Suprapubic skin (tissue), 4 donors: ENCODE measurements at places on chromosomes 3 and 15. TPM values are rescaled to one million over a fixed set of nuclear protein-coding genes. Genes with fewer than 3 reads are reported as not detected.

DNA sequence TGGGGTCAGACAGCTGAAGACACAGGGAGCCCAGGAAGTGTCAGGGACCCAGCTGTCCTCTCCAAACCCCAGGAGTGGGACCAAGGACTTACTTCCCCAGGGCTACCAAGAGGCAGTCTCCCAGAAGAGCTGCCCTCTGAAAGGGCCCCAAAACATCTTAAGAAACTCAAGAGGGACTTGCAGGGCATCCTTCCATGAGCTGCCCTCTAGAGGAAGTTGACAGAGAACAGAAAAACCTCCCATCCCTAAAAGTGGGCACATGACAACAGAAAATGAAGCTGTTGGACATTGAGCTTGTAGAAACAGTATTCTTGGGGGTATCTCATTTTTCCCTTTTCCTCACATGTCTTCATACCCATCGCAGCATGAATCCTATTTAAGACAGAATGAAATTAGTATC, 58.9 kb downstream of the MECOM start:
- H3K4me3 ChIP-seq: no peak overlapping the region
- peaks cover 7% of the 10 kb centered on the region for H3K27me3 ChIP-seq
- H3K27ac ChIP-seq: no peak overlapping the region
- H3K4me1 ChIP-seq: no peaks in the 10 kb centered on the region
- DNase-seq: no peak

GRCh38 chr3:1330107-1330506, 237.3 kb downstream of the CNTN6 start:
- H3K27me3 ChIP-seq: no peaks in the 10 kb centered on the region
- DNase-seq: no peak
- H3K4me3 ChIP-seq: no peak overlapping the region
- no peaks in the 10 kb centered on the region for H3K36me3 ChIP-seq
- no peak overlapping the region for H3K27ac ChIP-seq

GRCh38 chr3:193821151-193821668, 228.2 kb downstream of the OPA1 start:
- no peak for DNase-seq
- no peak overlapping the region for H3K27ac ChIP-seq
- H3K36me3 ChIP-seq: no peaks in the 10 kb centered on the region
- no peak overlapping the region for H3K4me3 ChIP-seq
- no peaks in the 10 kb centered on the region for H3K27me3 ChIP-seq
- H3K4me1 ChIP-seq: peaks cover 17% of the 10 kb centered on the region

- H3K4me3 ChIP-seq: no peak overlapping the region
- H3K27me3 ChIP-seq: no peaks in the 10 kb centered on the region
- H3K27ac ChIP-seq: no peak overlapping the region
Measured at GRCh38 chr3:114498539-114499370, 204.9 kb downstream of the TIGIT start.

GRCh38 chr3:152327203-152327602, 58.5 kb downstream of the MBNL1 start:
- H3K4me1 ChIP-seq: peaks cover 59% of the 10 kb centered on the region
- H3K36me3 ChIP-seq: no peaks in the 10 kb centered on the region
- no peaks in the 10 kb centered on the region for H3K27me3 ChIP-seq
- no peak for DNase-seq
- no peak overlapping the region for H3K4me3 ChIP-seq
- H3K27ac ChIP-seq: no peak overlapping the region

- H3K27me3 ChIP-seq: no peaks in the 10 kb centered on the region
- peaks cover 2% of the 10 kb centered on the region for H3K4me1 ChIP-seq
- no peak overlapping the region for H3K4me3 ChIP-seq
- no peak overlapping the region for H3K27ac ChIP-seq
- no peak for DNase-seq
- H3K36me3 ChIP-seq: no peaks in the 10 kb centered on the region
Measured at GRCh38 chr3:115284980-115285379, 137.9 kb upstream of the ZBTB20 start.

DNA sequence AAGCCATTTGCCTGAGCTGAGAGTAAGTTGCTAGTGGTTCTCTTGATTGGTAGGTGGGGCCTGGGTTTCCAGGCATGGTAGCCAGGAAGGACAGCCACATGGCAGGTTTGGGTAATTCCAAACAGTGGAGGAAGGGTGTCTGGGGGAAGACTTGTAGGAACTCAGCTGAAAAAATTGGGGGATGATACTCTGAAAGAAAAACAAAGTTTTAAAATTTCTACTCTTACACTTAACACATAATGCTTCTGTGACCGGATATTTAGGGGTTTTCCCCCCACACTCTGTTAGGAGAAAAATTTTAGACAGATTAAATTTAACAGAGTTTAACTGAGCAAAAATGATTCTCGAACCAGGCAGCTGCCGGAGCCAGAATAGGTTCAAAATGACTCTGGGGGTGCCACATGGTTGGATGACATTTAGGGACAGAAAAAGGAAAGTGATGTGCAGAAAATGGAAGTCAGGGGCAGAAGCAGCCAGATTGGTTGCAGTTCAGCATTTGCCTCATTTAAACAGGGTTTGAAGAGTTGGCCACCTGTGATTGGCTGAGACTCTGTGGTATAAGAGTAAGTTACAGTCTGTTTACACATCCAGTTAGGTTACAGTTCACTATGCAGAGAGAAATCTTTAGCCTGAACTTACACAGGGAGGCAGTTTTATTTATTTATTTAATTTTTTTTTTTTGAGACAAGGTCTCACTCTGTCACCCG, 8.1 kb downstream of the B2M start:
- peaks cover 39% of the 10 kb centered on the region for H3K4me1 ChIP-seq
- no peak overlapping the region for H3K27ac ChIP-seq
- H3K4me3 ChIP-seq: no peak overlapping the region
- no peaks in the 10 kb centered on the region for H3K27me3 ChIP-seq

GRCh38 chr15:63553388-63553791, 43.8 kb upstream of the FBXL22 start:
- H3K27me3 ChIP-seq: no peaks in the 10 kb centered on the region
- H3K4me1 ChIP-seq: peaks cover 23% of the 10 kb centered on the region
- H3K4me3 ChIP-seq: no peak overlapping the region
- H3K27ac ChIP-seq: peak overlapping the region; percentile 60

DNA sequence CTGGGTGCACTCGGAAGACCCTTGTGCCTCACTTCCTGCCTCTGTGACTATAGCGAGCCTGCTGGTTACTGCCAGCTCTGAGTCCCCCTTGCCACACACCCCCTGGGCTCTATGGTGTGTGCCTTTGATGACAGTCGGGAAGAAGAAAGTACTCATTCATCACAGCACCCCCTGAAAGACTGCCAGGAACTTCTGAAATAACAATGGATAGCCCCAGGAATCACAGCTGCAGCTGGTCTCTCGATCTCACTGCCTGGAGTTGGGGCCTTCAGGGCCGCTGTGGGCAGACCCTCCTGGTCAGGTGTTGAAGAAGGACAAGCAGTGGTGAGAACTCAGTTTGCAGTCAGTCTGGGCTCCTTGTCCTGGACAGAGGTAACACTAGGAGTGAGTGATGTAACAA, 9.8 kb upstream of the RPP14 start:
- H3K36me3 ChIP-seq: peaks cover 9% of the 10 kb centered on the region
- no peaks in the 10 kb centered on the region for H3K27me3 ChIP-seq
- DNase-seq: no peak

DNA sequence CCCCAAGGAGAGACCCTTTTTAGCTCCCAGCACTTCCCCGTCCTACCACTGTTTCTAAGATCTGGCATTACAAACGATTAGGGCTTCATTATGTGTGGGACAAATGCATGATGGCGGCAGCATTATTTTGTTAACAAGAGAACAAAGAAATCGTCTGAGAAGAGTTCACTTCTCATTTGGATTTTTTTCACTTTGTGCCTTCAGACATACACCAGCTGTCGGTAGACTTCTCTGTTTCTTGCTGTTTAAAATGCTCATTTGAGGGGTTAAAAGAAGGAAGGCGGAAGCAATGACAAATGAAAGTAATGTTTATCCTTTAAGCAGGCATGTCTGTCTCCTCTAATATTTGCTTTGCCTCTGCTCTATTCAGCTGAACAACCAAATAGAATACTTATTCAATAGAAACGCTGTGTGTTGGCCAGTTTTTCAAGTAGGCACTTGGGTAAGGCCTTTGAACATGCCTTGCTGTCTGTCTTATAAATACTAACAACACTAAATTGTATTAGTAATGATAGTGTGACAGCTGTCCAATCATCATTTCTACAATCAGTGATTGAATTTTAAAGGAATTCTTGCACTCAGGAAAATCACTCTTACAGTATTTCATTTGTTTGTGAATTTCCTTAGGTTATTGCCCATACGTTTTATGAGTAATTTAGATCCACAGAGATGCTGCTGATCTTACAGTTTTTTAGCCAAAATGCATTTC, 382.4 kb downstream of the IL5RA start:
- H3K27me3 ChIP-seq: no peaks in the 10 kb centered on the region
- DNase-seq: no peak
- H3K27ac ChIP-seq: no peak overlapping the region
- H3K4me1 ChIP-seq: no peaks in the 10 kb centered on the region

DNA sequence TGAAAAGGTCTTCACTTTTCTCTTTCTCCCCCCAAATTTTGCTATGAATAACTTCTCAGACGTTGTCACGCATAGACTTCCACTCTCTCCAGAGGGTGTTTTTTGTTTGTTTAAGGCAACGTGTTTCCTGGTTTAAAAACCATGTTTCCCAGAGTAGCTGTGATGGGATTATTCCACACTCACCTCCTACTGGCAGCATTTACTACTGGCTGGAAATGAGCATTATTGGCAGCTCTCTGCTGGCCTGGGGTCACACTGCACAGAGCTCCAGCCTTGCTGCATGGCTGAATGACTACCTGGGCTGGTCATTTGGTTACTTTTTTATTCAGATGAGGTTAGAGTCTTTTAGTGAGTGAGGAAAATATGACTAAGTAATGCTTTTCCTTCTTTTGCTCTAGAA, 65.2 kb downstream of the RARB start:
- no peaks in the 10 kb centered on the region for H3K4me1 ChIP-seq
- H3K36me3 ChIP-seq: no peaks in the 10 kb centered on the region
- no peak for DNase-seq
- H3K4me3 ChIP-seq: no peak overlapping the region
- H3K27ac ChIP-seq: no peak overlapping the region

DNA sequence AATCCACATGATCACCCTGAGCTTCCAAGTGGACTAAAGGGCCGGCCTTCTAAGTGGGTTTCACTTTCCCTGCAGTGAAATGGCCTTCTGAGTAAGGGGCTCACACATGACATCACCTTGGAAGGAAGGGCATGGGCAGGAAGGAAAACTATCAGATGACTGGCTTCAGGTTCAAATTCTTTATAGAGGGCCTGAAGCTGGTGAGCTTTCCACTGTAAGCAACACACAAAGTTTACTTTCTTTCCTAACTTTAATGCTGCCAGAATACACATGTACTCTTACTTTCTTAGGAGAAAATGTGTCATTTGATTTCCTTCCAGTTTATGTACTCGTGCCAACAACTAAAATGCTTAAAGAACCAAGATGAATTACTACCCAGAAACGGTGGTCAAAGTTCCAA, 475.6 kb downstream of the FOXP1 start:
- H3K27me3 ChIP-seq: no peaks in the 10 kb centered on the region
- peaks cover 30% of the 10 kb centered on the region for H3K4me1 ChIP-seq
- no peak for DNase-seq
- H3K36me3 ChIP-seq: peaks cover 16% of the 10 kb centered on the region
- H3K4me3 ChIP-seq: no peak overlapping the region
- H3K27ac ChIP-seq: no peak overlapping the region

DNA sequence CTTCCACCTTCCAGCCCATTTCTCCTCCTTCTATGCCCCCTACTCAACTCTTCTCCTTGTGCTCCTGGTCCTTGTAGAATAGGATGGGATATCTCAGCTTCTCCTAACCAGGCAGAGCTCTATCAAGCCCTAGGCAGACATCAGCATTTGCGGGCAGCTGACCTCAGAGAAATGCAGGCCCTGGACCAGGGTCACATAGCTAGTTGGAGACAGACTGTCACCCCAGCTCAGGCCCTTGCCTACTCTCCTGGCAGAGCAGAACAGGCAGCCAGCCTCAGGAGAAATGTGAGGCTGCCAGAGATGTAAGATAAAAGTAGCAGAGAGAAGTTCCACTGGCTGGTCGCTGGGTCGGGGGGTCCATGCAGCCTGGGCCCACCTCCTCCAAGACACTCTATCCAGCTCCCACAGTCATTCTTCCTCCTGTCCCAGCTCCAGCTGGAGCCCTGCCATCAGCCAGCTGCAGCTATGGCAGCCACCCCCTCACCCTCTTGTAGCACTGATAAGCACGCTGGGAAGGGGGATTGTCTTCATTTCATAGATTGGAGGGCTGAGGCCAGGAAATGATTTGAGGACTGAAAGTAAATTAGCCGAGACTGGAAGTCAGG, 4.0 kb downstream of the CYP8B1 start:
- no peak for DNase-seq
- no peak overlapping the region for H3K27ac ChIP-seq
- H3K4me1 ChIP-seq: peaks cover 4% of the 10 kb centered on the region
- no peaks in the 10 kb centered on the region for H3K36me3 ChIP-seq

DNA sequence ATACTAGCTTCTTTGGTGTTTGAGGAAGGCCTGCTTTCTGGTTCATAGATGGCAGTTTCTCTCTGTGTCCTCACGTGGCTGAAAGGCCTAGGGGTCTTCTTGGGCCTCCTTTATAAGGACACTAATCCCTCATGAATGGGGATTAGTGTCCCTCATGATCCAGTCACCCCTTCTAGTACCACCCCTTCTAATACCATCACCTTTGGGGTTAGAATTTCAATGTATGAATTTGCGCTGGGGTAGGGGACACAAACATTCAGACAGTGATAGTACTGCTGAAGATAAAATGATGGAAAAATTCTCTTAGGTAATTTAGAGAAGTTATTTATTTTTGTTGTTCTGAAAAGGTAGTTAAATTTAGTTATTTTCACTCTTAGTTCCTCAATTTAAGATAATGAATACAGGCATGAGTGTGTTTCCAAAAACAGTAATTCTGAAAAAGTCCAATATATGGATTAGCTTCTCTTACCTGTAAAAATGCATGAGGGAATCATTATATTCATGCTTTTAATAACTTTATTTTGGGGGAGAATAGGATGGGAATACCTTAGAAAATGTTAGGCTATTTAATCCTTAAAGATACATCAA, 103.6 kb downstream of the FNDC3B start:
- no peaks in the 10 kb centered on the region for H3K27me3 ChIP-seq
- no peak overlapping the region for H3K4me3 ChIP-seq
- no peak overlapping the region for H3K27ac ChIP-seq
- peaks cover 47% of the 10 kb centered on the region for H3K4me1 ChIP-seq
- no peak for DNase-seq

- no peak for DNase-seq
- no peak overlapping the region for H3K4me3 ChIP-seq
- H3K4me1 ChIP-seq: no peaks in the 10 kb centered on the region
Measured at GRCh38 chr3:187165144-187165543, 25.8 kb upstream of the RPL39L start.

Gene PTPRG
- 11.0 TPM for total RNA-seq

Gene CCR4
- total RNA-seq: not detected

Gene SST
- not detected for total RNA-seq

Gene XYLB
- total RNA-seq: 2.0 TPM

Gene IL5RA
- not detected for total RNA-seq

Gene TRPM1
- total RNA-seq: 5.1 TPM

Gene CADM2
- total RNA-seq: 2.8 TPM

Gene SLC24A5
- 13.0 TPM for total RNA-seq

Gene RTP4
- total RNA-seq: 0.42 TPM

Gene B3GALNT1
- 8.1 TPM for total RNA-seq

Gene NPAP1
- total RNA-seq: not detected

Gene SEMA3G
- total RNA-seq: 44.0 TPM

Gene FOXB1
- not detected for total RNA-seq

Gene CKMT1B
- total RNA-seq: 44.9 TPM

Gene TMEM212
- total RNA-seq: not detected

Gene GPR160
- 12.2 TPM for total RNA-seq

Gene PLAAT1
- total RNA-seq: 4.4 TPM
